Stimulated activated CD4-positive, alpha-beta T cell treated with anti-CD3 and anti-CD28 coated beads, Interleukin-15, amount 100 ng/mL, for 24 hours (primary cell): ENCODE measurements at places on chromosomes 1 and 21.

DNA sequence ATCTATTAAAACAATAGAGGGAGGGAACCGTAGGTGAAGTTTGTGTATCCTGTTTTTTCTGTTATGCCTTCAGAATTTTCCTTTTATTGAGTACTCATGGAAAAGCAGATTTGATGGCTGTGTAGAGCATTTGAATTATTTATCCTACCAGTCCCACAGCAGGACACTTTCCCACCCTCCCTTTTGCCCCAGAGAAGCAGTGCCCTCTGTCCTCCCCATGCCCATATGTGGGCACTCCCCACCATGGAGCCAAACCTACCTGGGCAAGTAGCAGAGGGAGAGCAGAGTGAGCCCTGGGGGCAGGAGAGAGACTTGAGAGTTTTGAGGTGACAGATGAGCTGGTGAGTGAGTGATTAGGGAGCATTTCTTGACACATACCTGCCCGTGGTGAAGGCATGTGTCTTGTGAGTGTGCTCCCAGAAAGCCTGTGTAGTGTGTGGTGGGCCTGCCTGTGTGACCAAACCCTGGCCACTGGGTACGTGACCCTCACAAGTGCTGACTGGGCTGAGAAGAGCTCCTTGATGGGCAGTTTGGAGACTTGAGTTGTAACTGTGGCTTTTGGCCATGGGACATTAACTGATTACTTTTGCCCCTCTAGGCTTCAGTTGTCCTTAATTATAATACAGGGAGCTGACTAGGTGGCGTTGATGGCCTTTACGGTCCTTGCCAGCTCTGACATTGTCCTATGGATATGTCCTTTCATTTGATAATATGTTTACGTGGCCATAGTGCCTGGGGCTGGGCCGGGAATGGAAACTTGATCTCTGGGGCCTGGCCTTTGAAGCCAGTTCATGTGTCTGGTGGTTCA is 3.6 kb downstream of the PSEN2 start:
- no peak for DNase-seq

GRCh38 chr1:151393583-151393982 is 5.8 kb upstream of the PSMB4 start:
- no peak for DNase-seq

DNA sequence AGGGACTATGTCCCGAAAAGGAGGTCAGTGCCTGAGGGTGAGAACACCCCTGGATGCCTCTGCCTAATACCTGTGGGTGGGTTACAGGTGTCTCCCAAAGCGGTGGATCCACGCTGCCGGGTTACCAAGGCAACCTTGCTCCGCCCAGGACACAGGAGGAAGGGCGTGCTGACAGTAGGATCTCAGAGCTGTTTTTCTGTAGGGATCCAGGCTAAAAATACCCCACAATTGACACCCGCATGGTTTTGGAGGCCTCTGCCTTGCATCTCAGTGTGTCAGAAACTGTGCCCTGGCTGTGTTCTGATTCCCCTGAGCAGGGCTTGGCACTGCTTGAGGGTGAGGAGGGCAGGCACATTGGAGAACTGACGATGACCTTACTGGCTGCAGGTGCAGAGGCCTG is 118.0 kb downstream of the IER5 start:
- no peak for DNase-seq

- DNase-seq = no peak
Measured at GRCh38 chr1:201329286-201329685, 46.0 kb downstream of the PKP1 start.

DNA sequence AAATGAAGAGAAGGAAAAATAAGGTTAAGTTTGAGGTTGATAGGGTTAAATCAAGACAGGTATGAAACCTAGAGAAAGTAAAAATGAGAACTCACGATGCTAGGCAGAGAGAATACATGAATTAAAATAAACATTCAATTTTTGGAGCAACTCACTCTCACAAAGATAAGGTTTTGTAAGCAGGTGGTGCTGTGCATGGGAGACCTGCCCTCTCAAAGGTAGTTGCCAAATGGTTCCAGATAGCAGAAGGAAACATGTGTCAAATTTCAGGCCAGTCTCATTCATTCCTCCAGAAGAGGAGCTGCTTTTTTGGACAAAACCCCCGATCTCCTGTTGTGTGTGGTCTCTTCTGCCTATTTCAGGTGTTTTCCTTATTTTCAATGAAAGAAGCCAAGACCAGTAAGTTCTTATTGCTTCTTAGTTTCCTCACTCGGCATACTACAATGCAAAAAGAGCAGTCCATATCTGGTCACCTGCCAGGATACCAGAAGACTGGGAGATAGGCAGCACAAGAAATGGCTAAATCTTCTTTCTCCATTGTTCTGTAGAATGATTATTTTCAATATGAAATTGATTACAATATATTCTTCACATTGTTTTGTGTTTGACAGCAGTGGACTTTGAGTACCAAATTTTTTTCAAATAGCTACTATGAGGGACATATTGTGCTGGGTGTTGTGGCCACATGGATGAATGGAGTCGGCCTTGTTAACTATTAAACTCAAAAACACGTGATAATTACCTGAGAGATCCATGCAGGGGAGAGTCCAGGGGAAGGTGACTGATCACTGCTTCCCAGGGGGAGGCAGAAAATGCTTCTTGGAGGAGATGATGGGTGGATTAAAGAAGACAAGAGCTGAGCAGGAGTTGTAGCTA is 3.6 kb downstream of the CR1L start:
- DNase-seq = no peak

DNA sequence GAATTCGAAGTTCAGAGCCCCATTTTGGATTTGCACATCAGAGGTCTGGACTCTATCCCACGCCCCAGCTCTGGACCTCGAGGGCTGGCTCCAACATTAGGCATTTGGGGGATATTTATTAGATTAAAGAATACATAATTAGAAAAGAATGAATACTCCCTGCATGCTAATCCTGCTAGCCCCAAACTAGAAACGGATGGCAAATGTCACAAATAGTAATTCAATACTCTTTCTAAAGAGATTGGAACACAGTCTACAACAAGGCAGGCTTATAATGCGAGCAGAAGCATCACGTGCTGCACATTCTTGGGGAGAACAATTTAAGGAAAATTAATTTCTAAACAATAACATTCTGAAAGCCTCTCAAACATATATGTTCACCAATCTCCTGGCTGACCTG is 27.7 kb upstream of the RAP1A start:
- no peak for DNase-seq

DNA sequence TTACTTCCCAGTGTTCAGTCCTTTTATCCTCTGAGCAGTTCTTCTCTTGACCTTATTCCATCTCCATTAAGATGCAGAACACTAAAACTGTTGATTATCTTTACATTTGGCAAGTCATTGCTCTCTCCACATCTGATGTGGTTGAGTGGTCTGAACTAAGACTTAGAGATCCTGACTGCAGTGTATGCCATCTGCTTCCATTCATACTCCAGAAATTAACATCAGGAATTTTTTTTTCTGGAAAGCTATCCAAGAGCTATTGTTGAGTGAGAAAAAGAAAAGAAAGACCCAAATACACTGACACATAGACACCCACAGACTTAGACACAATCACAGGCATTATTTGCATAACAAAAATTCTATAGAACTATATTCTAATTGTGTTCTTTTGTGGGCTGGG is 3.7 kb upstream of the TRIM62 start:
- DNase-seq = no peak

DNA sequence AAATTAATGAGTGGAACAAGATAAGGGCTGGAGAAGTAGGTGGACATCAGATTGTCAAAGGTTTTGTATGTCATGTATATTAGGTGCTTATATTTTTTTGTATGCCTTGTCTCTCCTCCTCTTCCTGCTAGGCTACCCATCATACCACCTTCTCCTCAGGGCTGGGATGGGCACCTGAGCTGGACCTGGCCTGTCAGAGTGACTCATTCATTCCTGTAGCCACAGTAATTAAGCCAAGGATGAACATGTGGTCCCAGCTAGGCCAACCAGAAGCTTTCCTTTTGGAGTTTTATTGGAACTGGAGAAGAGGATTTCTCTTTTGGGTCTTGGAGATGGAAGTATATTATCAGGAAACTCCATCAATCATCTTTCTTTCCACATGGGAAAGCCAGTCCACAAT is 21.2 kb downstream of the PTGS2 start:
- no peak for DNase-seq

- DNase-seq = no peak
Measured at GRCh38 chr1:2609319-2610035, 22.9 kb downstream of the PRXL2B start.
